Activated T-helper 17 cell treated with anti-CD3 and anti-CD28 coated beads, Interleukin-2, amount 50 U/mL, for 72 hours (primary cell): ENCODE measurements at places on chromosomes 7 and 10.
A peak's percentile ranks its signal among the peaks of the same experiment; 100 is the strongest.

DNA sequence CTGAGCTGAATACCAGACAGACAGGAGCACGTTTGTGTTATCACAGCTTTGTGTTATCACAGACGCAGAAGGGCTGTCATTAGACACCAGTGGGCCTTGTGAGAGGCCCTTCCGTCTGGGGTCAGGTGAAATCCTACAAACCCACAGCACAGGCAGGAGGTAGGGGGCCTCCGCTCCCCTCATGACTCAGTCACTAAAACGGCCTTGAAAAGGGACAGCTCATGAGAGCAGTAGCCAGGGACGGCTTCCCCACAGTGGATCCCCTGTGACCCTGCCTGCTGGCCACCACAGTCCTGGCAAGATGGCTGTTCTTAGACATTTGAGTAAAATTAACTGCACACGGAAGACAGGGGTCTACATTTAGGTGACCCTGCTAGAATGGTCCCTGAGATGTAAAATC is 215.8 kb upstream of the PPP2R2D start:
- no peaks in the 10 kb centered on the region for H3K36me3 ChIP-seq
- H3K4me1 ChIP-seq, result no peaks in the 10 kb centered on the region
- H3K27ac ChIP-seq, result no peak overlapping the region
- H3K4me3 ChIP-seq, result no peak overlapping the region
- ATAC-seq, result no peak
- peaks cover 4% of the 10 kb centered on the region for H3K27me3 ChIP-seq

DNA sequence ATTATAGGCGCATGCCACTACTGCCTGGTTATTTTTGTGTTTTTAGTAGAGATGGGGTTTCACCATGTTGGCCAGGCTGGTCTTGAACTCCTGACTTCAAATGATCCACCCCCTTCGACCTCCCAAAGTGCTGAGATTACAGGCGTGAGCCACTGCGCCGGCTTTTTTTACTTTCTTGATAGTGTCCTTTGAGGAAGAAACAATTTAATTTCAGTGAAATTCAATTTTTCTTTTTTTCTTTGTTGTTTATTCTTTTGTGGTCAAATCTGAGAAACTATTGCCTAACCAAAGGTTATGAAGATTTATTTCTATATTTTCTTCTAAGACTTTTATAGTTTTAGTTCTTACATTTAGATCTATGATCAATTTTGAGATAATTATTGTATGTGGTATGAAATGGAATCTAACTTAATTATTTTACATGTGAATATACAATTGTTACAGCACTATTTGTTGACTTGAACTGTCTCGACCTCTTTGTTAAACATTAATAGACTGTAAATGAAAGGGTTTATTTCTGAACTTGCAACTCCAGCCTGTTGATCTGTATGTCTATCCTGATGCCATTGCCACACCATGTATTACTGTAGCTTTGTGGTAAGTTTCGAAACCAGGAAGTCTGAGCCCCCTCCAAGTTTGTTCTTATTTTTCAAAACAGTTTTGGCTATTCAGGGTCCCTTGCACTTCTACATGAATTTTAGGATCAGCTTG is 19.8 kb upstream of the RASSF4 start:
- H3K36me3 ChIP-seq, result no peaks in the 10 kb centered on the region
- peaks cover 3% of the 10 kb centered on the region for H3K27me3 ChIP-seq
- no peak overlapping the region for H3K27ac ChIP-seq
- no peak for ATAC-seq
- no peak overlapping the region for H3K4me3 ChIP-seq

DNA sequence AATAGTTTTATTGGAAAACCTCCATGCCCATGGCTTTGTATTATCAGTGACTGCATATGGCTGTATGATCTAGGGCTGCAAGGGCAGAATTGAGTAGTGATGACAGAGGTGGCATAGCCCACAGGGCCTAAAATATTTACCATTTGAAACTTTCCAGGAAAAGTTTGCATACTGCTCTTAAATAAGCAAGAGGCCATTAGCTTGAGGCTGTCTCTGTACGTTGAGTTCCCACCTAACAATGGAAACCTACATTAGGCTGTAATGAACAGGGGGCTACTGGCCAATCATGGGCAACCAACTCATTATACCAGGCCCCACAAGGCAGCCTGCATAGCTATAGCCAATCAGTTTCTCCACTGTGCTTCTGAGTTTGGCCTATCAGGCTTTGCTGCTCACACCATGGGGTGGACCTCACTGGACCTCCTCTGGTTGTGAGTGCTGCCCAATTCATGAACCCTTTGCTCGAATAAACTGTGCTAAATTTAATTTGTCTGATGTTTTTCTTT is 673 bp upstream of the ST8SIA6 start:
- peak overlapping the region; percentile 71 for H3K4me3 ChIP-seq
- peaks cover 5% of the 10 kb centered on the region for H3K27me3 ChIP-seq
- no peak for ATAC-seq

DNA sequence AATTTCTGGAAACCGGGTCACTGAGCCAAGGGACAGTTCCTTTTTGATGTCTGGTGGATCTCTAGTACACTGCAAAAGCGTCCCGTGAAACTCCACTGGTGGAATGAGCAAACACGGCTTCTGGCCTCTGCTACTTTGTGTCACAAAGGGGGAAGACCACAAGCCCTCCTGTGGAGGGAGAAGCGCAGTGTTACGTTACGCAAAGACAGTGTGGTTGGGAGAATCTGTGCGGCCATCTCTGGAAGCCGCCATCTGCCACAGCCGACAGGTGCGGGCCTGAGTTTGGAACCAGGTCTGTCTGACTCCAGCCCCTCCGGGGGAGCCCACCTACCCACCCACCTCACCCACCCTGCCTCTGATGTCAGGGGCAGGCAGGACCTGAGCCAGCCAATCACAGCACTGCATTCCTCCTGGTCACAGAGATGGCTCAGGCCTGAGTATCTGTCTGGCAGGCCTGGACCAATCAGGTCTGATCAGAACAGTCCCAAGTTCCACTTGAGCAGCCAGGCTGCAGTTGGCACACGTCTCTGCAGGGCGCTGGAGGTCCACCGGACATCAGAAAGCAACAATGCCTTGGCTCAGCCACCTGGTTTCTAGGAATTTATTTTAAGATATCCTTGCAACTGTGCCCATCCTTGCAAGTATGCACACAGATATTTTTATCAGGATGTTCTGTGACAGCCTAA is 3.0 kb upstream of the CYP2W1 start:
- no peak for ATAC-seq
- H3K36me3 ChIP-seq, result no peaks in the 10 kb centered on the region
- no peak overlapping the region for H3K4me3 ChIP-seq
- H3K27ac ChIP-seq, result no peak overlapping the region
- H3K4me1 ChIP-seq, result no peaks in the 10 kb centered on the region

DNA sequence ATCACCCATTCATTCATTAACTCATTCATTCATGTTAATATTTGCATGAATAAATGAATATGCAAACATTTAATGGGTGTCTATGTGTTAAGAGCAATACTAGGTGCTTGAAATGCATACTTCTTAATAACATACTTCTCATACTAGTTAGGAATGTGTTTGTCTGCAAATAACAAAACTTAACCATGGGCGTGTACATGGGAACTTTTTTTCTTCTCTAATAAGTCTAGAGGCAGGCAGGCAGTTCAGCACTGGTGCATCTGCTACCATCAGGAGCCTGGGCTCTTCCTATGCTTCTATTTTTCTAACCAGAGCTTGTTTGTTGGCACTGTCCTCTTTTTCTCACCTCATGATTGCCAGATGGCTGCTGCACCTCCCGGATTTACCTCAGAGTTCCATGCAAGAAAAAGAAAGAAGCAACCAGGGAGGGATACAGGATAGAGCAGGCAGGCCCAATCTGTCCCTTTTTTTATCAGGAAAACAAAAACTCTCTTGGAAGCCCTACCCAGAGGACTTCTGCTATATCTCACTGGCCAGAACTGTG is 22.7 kb downstream of the CDHR3 start:
- H3K27me3 ChIP-seq, result peaks cover 4% of the 10 kb centered on the region
- H3K36me3 ChIP-seq, result no peaks in the 10 kb centered on the region
- H3K27ac ChIP-seq, result no peak overlapping the region
- no peak for ATAC-seq
- no peak overlapping the region for H3K4me3 ChIP-seq

GRCh38 chr10:93751832-93752231 is 5.9 kb upstream of the LGI1 start:
- H3K27ac ChIP-seq, result no peak overlapping the region
- H3K36me3 ChIP-seq, result no peaks in the 10 kb centered on the region
- no peak overlapping the region for H3K4me3 ChIP-seq
- H3K4me1 ChIP-seq, result no peaks in the 10 kb centered on the region
- ATAC-seq, result no peak
- peaks cover 10% of the 10 kb centered on the region for H3K27me3 ChIP-seq

DNA sequence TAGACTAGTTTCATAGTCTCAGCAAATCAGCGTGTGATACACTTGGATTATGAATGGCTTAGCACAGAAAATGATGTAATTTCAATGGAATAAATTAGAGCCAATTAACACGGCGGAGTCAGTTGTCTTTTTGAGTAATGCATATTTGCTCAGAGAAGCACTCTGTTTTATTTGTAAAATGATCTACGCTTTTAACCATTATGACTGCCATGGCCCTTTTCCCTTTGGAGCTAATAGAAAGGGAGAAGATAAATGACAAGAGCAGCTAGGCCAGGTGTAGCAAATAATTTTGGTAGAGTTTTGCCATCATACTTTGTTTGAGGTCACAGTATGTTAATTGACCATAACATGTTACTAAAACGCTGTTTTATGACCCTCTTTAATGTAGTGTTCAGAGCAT is 86.8 kb downstream of the GPR158 start:
- no peaks in the 10 kb centered on the region for H3K36me3 ChIP-seq
- no peaks in the 10 kb centered on the region for H3K27me3 ChIP-seq
- H3K27ac ChIP-seq, result no peak overlapping the region
- H3K4me1 ChIP-seq, result no peaks in the 10 kb centered on the region

DNA sequence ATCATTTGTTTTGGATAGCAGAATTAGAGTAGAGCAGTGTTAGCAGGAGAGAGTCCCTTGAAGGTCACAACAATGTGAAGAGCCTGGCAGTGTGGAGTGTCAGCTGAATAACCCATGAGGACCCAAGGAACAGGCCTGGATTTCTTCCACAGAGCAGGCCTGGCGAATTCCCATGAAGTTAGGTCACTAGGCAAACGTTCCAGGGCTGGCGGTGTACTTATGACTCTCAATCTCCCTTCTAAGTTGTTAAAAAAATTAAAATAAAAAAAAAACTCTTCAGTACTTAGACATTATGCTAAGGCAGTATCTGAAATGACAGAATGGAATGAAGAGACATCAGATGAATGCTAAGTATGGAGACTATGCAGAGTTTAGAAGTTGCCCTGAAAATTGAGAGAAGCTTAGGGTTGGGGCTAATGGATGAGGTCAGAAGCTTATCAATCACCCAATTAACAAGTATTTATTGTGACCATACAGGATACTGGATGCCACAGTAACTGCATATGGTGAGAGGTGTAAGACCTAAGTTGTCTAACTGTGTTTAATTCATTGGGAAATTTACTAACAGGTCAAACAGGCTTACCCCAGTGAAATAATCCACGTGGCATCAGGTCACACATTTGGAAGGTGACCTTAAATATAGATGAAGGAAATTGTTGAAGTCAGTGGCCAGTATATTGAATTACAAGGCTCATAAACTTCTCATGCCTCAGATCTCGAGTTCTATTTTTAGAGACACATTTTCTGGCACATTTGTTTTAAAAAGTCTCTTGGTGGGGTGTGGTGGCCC is 126.2 kb upstream of the NRP1 start:
- no peak for ATAC-seq
- H3K27ac ChIP-seq, result no peak overlapping the region
- no peak overlapping the region for H3K4me3 ChIP-seq
- H3K27me3 ChIP-seq, result no peaks in the 10 kb centered on the region
- H3K4me1 ChIP-seq, result no peaks in the 10 kb centered on the region

DNA sequence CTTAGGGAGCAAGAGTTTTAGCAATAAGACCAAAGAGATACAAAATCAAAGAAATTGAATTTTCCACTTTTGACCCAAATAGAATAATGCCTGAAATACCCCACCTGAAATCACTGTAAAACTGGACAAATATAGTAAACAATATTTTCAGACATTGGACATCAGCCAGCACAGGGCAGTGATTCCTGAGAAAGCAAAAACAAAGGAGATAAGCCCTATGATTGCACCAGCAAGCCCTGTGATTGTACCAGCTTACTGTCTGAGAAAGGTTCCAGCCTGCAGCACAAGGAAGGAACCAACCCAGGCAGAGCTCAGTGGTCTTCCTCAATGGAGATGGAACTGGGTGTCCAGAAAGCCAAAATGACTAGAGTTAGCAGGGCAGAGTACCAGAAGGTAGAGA is 10.3 kb downstream of the TMEM106B start:
- no peak overlapping the region for H3K4me3 ChIP-seq
- H3K36me3 ChIP-seq, result peaks cover 78% of the 10 kb centered on the region
- ATAC-seq, result no peak
- peaks cover 29% of the 10 kb centered on the region for H3K4me1 ChIP-seq
- no peaks in the 10 kb centered on the region for H3K27me3 ChIP-seq
- peak overlapping the region; percentile 59 for H3K27ac ChIP-seq

DNA sequence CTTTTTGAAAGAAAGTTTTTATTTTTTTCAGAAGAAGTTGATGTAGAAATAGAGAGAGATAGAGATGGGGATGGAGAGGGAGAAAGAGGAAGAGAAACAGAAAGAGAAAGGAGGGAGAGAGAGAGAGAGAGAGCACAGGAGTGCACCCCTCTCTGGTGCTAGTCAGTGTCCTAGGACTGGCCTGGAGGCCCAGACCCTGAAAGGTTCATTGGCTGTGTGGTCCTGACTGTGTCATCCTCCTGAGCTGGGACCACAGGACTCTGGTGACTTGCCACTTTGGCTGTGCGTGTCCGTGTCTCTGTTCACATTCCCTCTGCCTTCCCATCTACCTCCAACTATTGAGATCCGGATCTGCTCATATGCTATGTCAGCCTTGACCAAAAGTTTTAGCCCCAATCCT is 62.1 kb upstream of the SHH start:
- H3K36me3 ChIP-seq, result no peaks in the 10 kb centered on the region
- no peak for ATAC-seq
- H3K27me3 ChIP-seq, result peaks cover 22% of the 10 kb centered on the region
- H3K4me3 ChIP-seq, result no peak overlapping the region

- no peaks in the 10 kb centered on the region for H3K36me3 ChIP-seq
Observed at GRCh38 chr10:125661941-125662515, 20.9 kb downstream of the TEX36 start.

DNA sequence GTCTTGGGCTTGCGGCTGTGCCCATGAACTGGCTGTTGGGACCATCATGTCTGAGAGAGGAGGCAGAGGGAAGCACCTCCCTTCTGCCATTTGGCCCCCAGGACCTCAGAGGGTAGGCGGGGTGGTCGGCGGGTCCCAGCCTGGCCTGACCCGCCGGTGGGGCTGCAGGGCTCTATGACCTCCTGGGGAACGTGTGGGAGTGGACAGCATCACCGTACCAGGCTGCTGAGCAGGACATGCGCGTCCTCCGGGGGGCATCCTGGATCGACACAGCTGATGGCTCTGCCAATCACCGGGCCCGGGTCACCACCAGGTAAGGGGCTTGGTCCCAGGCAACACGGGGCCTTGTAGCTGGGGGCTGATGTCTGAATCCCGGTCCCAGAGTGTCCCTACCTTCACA is 14.1 kb downstream of the SUMF2 start:
- peaks cover 5% of the 10 kb centered on the region for H3K4me1 ChIP-seq
- H3K27ac ChIP-seq, result no peak overlapping the region
- H3K4me3 ChIP-seq, result no peak overlapping the region
- H3K27me3 ChIP-seq, result no peaks in the 10 kb centered on the region
- no peak for ATAC-seq
- peaks cover 59% of the 10 kb centered on the region for H3K36me3 ChIP-seq
